ENCODE measurements at places on chromosomes 16 and 17. TPM values are rescaled to one million over a fixed set of nuclear protein-coding genes. Genes with fewer than 3 reads are reported as not detected.

SALL1 gene
- not detected for total RNA-seq

CDK10 gene
- 46.8 TPM for total RNA-seq

EIF1 gene
- 746 TPM for total RNA-seq

SNX20 gene
- total RNA-seq, result 6.9 TPM

CCL7 gene
- 3.5 TPM for total RNA-seq

TOM1L2 gene
- 28.7 TPM for total RNA-seq

PDP2 gene
- total RNA-seq, result 22.1 TPM

ZPBP2 gene
- total RNA-seq, result not detected

CDH5 gene
- 93.2 TPM for total RNA-seq

CDYL2 gene
- total RNA-seq, result 5.9 TPM

DNA sequence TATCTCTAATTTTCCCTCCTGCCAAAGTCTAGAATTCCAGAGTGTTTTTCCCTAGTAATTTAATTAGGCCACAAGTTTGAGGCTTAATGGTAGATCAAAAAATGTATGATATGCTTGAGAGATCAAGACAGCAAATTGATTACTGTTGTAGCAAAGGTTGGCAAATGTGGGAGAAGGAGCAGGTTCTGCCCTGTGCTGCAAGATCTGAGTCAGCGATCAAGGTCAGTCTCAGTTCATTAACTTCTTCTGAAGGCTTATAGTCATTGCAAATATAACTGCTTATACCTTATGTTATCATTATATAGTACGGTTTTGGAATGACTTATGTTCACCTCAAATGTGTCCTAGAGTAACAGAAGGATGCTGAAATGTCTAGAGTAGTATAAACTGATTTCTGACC, 231.1 kb upstream of the TBX2 start:
- no peak for DNase-seq

GRCh38 chr16:68664297-68664696, 19.2 kb downstream of the CDH3 start:
- DNase-seq, result no peak

DNA sequence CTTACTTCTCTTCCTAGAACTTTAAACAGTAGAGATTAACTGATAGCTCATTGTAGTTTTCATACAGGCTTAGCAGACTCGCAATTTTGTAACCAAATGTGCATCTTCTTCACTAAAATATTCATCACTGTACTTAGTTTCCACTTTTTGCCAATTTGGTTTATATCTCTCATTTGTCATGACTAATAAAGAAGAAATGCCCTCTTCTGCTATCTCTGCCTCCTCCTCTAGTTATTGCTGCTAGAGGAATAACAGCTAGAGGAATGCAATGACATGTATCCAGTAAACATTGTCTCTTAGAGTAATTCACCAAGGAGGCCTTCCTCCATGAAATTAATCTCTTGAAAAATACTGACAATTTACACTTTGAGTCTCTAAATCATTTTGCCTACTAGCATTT, 115.5 kb upstream of the COX10 start:
- no peak for DNase-seq

GRCh38 chr17:27631897-27632725, 1.1 kb downstream of the LGALS9 start:
- DNase-seq, result no peak

DNA sequence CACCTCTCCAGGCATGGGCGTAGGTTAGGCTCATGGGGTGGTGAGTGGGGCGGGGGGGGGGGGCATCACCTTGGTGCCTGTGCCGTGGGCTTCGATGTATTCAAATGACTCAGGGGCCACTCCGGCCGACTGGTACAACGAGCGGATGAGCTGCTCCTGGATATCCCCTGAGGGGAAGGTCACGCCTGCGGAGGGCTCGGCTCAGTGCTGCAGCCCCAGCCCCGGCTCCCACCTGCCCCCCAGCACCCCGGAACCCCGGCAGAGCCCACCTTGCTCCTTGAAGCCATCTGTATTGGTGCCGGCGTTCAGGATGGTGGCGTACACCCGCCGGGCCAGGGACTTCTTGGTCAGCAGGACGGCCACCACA, 5.4 kb downstream of the FASN start:
- no peak for DNase-seq

DNA sequence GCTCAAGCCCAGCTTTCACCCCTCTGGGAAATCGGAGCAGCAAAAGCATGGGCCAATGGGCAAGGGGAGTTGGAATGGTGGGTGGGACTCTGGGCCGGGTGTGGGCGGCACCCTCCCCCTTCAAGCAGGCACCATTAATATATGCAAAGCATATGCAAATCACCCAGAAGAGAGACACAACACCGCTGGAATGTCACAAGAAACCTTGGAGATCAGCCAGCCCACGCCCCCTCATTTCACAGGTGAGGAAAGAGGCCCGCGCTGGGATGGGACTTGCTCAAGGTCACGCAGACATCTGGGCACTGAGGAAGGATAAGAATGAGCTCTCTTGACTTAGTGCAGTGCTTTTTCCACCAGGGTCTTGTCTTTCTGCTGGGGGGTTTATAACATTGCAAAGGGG, 4.8 kb downstream of the SRCIN1 start:
- no peak for DNase-seq

DNA sequence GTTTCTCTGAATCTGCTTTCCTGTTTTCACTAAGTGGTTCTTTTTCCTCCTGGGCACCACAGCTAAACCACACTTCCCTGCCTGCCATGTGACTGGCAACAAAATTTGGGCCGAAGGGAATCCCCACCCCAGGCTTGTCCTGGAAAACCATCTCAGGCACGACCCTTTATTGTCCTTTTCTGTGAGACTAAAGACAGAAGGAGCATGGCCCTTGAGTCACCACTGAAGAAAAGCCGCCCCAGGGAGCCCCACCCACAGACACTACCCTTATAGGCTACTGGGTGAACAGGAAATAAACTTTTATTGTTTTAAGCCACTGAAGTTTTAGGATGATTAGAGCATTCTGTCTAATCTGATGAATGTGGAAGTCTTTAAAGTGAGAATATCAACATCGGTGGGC, 88.6 kb upstream of the BRD7 start:
- DNase-seq, result no peak

DNA sequence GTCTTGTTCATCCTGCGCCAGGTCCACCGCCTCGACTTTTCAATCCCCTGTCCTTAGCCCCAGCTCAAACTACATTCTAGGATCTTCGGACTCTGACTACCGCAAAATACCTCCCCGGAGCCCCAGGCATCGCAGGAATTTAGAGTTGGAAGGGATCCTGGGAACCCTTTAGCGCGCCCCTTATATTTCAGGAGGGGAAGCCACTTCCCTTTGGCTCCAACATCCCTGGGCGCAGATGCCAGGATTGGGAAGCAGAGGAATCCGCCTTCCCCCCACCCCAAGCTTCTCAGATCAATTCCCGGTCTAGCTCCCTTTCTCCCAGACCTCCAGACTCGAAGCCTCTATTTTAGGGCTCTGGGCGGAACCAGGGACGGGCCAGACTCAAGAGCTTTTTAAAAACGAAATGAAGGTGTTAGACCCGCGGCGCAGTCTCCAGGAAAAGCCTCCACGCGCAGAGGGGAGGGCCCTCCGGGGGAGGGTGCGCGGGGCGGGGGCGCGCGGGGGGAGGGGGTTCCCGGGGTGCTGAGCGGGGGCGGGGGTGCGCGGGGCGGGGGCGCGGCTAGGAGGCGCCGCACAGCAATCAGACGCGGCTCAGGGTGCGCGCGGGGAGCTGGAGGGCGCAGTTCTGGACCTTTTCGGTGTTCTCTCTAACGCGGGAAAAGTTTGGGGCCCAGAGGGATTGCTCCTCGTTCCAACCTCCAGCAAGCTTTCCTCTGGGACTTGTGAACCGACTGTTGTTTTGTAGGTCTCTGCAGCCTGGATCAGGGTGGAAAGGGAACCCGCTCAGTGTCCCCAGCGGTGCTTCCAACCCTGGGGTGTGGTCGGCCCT, 1.6 kb downstream of the AHSP start:
- DNase-seq, result no peak

- DNase-seq, result no peak
Measured at GRCh38 chr16:50335196-50335958, 33.4 kb downstream of the BRD7 start.

- DNase-seq, result no peak
Measured at GRCh38 chr17:16989953-16990860, 18.3 kb upstream of the TNFRSF13B start.

GRCh38 chr16:30910427-30911029, 12.8 kb upstream of the FBXL19 start:
- DNase-seq, result no peak

DNA sequence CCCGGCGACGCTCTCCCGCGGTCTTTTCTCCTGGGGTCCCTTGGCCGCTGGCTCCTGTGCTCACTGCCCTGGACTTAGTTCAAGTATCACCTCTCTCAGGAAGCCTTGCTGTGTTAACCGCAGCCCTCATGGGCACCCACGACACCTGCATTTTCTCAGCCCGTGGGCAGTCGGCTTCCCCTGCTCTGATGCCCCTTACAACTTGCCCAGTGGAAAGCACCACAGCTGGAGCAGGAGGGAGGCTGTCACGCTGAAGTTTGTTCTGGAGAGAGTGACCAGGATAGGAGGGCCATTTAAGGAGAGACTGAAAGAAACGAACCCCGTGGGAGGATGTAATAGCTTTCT, 395 bp downstream of the STXBP4 start:
- DNase-seq, result no peak

DNA sequence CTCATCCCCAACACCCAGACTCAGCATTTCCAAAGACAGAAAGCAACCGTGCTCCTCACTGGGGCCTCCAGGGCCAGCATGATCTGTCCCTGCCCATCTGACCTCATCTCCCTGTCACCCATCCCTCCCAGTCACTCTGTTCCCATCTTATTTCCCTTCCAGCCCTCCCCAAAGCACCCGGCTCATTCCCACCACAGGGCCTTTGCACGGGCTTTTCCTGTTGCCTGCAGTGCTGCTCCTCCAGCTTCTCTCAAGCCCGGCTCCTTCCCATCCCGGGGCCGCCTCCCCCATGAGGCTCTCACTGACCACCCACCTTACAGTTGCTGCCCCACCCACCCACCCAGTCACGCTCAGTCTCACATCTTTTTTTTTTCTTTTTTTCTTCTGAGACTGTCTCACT, 54.8 kb downstream of the RMI2 start:
- DNase-seq, result no peak

DNA sequence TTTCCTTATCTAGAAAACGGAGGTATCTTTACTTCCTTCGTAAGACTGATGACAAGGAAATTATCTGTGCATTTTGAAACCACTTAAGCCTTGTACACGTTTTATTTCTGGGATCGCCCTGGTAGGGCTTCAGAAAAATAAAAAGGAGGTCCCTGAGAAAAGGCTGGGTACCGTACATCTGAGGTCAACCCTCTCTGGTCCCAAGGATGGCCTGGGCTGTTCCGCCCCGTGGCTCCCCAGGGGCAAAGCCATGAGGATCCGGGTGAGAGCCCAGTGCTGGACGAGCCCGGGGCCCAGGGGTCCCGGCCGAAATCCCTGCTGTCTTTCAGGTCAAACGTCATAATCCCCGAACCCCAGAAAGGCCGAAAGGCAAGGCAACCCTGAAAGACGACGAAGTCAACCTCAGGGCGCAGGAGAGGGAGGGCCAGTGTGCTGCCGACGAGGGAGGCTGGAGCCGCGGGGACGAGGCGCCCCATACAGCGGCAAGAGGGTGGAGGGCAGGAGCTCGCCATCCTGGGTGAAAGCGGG, 656 bp upstream of the FUS start:
- no peak for DNase-seq

GRCh38 chr17:27862004-27862403, 31.2 kb downstream of the LYRM9 start:
- no peak for DNase-seq

DNA sequence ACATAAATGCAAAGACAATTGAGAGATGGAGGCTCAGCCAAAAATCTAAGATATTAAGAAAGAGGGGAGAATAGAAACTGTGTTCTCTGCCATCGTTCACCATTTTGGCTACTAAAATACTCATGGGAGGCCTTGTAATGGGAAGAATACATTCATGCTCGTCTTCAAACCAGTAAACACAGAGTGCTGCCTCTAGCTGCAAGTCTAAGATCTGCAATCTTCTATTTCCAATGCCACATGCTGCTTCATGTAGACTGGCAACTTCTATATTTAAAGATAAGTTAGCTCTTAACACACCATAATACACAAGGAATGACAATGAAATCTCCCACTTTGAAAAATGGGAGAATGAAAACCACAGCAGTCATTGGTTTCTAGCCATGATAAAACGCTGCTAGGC, 387.3 kb downstream of the HS3ST3B1 start:
- no peak for DNase-seq

DNA sequence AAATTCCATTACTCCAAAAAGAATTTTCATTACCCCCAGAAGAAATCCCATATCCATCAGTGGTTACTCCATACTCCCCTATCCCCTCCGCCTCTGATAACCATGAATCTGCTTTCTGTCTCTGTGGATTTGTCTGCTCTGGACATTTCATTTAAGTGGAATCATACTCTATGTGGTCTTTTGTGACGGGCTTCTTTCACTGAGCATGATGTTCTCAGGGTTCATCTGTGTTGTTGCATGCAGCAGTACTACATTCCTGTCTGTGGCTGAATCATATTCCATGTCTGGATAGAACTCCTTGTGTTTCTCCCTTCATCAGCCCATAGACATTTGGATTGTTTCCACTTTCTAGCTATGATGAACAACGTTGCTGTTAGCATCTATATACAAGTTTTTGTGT, 59.5 kb upstream of the IRX3 start:
- no peak for DNase-seq

DNA sequence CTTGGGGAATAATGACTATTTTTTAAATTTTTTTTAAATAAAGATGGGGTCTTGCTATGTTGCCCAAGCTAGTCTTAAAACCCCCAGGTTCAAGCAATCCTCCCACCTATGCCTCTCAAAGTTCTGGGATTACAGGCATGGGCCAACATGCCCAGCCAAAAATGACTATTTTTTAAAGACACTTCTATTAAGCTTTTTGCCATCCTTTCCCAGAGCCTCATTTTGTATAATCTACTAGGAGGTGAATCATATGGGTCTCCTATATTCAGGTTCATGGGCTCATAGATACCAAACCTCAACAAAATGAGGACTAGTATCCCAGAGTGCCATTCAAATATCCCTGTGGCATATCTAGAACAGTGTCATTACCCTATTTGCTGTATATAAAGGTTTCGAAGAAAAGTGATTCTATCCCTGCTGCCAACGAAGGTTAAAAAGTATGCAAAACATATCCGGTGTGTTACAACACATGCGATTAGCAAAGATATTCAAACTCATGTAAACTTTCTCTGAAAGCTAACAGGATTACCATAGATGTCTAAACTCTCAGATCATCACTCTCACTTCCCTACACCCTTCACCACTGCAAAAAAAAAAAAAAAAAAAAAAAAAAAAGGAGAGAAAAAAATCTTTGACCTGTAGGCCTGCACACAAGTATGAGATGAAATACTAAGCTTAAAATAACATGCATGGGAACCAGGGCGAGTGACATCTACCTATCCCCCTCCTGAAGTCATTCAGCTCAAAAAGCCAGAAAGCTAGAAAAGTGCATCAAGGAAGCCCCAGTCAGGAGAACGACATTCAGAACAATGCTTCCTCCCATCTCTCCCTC, 23.5 kb downstream of the XPO6 start:
- DNase-seq, result no peak

DNA sequence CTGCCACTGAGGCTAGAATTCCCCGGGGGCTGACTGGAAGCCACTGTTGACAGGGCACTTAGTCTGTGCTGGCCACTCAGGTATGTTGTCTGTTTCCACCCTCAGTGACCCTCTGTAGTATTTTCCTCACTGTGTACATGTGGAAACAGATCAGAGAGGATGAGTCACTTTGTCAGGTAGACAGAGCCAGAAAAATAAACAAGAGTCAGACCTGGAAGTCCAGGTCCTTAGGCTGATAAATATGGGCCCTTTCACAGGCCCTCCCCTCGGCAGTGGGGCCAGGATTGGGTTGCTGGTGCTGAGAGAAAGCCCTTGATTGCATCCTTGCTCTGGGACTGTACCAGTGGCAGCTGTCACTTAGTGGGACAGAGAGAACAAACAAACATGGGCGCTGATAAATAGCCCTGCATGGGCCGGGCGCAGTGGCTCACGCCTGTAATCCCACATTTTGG, 21.3 kb downstream of the PGS1 start:
- DNase-seq, result no peak

All from omental fat pad (tissue), 4 donors.